ENCODE measurements at places on chromosomes 13 and 19.

DNA sequence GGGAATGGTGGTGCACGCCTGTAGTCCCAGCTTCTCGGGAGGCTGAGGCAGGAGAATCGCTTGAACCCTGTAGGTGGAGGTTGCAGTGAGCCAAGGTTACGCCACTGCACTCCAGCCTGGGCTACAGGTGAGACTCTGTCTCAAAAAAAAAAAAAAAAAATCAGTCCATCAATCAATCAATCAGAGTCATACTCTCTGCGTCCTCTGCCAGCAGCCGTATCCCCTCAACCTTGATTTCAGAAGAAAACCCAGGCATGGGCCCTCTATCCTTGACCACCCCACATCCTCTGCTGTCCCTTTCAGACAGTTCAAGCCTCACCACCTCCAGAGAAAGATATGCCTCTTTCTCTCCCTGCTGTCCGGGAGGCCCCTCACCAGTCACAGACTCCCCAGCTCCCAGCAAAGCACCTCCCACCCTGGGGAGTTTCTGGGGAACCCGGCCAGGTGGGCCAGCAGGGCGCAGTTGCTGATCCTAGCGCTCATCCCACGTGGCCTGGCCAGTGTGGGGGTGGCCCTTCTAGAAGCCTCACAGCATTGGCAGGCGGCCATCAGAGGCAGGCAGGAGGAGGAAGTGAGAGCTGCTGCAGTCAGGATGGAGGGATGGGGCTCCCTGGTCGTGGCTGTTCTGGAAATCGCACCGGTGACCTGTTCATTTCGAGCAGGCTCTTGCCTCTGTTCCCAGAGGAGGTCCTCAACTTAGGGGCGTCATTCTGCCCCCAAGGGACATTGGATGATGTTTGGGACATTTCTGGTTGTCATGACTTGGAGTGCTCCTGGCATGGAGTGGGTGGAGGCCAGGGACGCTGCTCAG is 10.2 kb upstream of the JSRP1 start:
- DNase-seq, result no peak

DNA sequence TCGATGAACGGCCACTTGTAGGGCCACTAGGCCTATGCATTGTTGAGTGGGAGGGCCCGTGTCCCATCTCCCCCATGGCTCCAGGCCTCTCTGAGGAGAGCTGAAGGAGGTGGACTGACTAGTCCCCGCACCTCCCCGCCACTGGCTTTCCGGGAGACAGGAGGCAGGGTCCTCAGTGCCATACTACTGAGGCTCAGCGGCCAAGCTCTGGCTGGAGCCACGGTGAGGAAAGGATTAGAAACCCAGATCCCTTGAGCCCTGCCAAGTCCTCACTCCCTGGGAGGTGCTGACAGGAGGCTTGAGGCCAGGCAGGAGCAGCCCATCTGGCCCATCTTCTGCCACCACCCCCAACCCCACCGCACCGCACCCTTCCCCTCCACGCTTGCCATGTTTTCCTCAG is 29.0 kb downstream of the CCDC8 start:
- DNase-seq, result no peak

GRCh38 chr19:30656520-30657100 is 284.4 kb downstream of the ZNF536 start:
- no peak for DNase-seq

GRCh38 chr19:13033244-13033643 is 38.0 kb downstream of the NFIX start:
- no peak for DNase-seq

DNA sequence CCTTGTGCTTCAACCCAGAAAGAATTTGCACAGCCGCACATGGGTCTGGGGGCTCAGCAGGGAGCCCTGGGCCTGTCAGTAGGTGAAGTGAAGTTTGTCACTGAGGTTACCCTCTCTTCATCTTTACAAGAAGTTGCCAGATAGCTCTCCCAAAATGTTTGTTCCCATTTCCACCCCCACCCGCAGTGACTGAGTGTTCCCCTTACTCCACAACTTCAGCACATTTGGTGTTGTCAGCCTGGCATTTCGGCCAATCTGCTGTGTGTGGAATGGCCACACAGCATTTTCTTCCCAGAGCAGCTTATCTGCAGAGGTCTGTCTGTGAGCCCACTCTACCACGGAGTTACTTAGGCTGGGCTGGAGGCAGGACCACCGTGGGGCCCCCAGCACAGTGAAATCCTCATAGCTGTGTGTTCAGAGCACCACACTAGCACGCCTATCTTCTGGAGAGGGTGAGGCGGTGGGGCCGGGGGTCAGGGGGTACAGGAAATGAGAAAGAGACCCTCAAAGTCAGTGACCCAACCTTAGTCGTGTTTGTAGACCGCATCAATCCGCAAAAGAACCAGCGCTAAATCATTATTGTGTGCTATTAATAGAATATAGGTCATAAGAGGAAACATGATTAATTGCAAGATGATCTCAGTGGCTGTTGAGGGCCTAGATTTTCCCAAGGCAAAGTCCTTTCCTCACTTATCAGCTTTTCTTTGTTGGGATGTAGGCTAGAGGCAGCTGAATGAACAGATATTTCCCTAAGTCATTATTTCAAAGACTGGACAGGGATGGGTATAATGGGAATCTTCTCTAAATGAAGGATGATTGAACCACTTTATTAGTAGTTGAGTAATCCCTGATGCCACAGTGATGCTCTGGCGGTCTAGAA is 116.0 kb downstream of the SIPA1L3 start:
- DNase-seq, result no peak
